ENCODE measurements at places on chromosomes 16 and 17.

DNA sequence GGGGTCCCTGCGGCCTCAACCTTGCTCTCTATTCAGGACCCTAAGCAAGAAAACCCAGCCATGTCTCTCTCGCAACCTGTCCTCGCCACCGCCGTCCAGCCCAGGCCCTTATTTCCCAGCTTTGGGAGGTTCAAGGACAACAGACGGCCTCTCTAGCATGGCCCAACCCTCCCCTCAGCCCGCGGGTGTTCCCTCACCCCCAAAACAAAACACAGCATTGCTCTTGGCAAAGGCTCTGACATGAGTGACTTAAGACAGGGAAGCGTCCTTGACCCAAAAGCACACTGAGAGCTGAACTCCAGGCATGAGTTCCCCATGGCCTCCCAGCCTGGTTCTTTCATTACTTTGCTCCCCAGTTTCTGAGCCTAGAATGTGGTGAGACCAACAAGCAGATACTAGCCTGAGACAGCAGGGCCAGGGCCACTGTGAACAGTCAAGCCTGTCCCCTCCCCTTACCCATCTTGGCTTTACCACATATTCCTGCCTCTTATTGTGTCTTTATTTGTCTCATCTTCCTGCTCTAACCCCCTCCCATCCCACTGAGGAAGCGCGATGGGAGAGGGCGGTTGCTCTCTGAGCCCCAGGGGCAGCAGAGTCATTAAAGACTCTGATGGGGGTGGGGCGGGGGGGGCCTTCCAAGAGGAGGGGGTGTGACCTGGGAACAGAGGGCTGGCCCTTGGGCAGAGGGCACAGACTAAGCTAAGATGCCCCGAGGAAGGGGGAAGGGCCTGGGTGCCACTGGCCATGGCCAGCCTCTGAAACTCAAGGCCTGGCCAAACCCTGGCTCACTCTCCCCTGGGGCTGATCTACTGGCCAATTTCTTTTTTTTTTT lies 11.8 kb downstream of the SREBF1 start:
- DNase-seq: no peak

DNA sequence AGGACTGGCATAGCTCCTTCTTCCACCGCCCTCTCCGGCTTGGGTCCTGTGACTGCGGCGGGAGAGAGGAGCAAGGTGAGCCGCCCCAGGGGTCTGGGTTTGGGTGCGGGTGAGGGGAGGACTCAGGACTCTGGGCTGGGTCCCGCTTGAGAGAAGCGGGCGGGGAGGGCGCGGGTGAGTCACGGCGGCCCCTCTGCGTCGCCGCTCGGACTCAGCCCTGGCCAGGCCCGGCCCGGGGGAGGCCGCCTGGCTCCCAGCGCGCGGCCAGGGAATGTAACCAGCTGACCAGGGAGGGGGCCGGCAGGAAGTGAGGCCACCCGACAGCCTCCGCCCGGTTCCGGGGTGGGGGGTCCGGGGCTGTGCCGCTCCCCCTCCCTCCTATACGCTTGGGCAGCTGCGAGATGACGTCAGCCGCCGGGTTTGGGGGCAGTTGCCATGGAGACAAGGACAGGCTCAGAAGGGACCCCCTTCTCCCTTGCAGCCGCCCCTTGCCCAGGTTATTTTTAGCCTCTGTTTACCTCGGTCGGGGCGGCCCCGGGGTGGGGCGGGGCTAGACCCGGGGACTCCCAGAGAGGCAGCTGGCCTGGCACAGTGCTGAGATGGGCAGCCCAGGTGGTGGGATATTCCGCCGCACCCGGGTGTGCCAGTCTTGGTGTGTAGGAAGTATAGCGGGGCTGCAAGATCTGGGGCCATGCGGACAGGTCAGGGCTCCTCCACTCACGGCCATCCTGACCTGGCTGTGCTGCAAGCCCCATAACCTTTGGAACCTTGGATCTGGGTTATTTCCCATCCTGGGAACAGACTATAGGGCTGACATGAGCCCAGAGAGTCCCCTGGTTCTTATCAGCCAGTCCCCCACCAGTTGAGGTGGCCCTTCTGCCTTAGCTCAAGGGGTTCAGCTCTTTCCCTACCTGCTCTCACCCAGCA lies 1.6 kb downstream of the RIPOR1 start:
- no peak for DNase-seq

GRCh38 chr17:35486920-35487732 lies 38.6 kb upstream of the SLFN13 start:
- DNase-seq: no peak

- no peak for DNase-seq
Observed at GRCh38 chr16:54937671-54938211, 7.1 kb downstream of the IRX5 start.

GRCh38 chr16:78195797-78196196 lies 96.3 kb downstream of the WWOX start:
- DNase-seq: no peak

DNA sequence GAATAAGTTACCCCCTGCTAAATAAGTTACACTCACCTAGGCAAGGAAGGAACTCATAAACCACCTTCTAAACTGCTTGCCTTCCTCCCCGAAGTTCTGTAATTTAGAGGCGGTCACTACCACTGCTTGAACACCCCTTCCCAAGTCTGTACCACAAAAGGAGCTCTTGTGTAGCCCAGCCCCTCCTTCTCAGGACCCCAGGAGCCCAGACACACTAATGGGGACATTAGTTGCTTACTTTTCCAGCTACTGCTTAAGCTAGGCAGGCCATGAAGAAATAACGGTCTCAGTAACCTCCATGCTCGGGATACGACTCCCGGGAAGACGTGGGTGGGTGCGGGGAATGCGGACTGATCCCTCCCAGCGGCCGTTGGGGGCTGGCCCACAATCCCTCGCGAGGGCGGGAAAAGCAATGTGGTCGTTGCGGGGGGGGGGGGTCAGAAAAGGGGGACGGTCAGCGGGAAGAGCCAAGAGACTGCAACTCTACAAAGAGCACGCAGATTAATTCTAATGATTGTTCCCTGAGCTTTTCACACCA lies at the start of gene TEX14:
Gene TEX14, minus strand, starts transcription at position 345 of the 538 bp plus-strand sequence. CDS start 40,044 bp downstream, outside the sequence.
- DNase-seq: no peak

DNA sequence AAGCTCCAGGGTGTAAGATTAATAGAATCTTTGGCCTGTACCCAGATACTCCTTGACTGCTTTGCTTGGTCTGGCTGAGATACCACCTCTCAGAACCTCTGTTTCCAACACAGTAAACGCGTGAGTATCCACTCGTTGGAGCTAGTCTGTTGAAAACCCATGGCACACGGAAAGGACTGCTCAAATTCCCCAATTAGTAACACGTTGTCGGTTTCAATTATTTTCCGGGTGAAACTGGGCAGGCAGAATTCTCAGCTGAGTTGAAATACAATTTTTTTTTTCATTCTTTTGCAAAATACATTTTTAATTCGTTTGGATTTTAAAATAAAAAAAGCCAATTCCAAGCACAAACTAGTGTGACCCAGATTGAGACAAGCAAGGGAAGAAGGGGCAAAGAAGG lies 120.5 kb downstream of the MAF start:
- no peak for DNase-seq

GRCh38 chr16:70720425-70721201 lies 34.8 kb upstream of the MTSS2 start:
- no peak for DNase-seq

GRCh38 chr17:31321966-31322365 lies 544 bp upstream of the EVI2A start:
- no peak for DNase-seq

DNA sequence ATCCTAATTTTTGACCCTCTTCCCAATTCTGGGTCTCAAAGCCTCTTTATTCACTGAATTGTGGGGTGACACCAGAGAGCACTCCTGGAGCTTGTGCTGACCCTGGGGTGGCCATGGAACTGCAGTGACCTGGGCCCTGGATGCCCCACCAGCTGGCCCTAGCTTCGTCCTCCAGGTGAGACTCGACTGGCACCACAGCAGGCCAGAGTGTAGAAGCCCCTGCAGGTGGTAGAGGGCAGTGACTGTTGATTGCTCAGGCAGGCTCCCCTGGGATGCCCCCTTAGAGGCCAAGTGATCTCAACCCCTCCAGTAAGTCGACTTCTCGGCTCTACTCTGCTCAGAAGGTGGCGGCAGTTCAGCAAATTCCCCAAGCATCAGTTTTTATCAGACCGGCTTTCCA lies 6.4 kb downstream of the FA2H start:
- no peak for DNase-seq

- DNase-seq: no peak
Observed at GRCh38 chr17:4542003-4542725, 13.0 kb downstream of the MYBBP1A start.

DNA sequence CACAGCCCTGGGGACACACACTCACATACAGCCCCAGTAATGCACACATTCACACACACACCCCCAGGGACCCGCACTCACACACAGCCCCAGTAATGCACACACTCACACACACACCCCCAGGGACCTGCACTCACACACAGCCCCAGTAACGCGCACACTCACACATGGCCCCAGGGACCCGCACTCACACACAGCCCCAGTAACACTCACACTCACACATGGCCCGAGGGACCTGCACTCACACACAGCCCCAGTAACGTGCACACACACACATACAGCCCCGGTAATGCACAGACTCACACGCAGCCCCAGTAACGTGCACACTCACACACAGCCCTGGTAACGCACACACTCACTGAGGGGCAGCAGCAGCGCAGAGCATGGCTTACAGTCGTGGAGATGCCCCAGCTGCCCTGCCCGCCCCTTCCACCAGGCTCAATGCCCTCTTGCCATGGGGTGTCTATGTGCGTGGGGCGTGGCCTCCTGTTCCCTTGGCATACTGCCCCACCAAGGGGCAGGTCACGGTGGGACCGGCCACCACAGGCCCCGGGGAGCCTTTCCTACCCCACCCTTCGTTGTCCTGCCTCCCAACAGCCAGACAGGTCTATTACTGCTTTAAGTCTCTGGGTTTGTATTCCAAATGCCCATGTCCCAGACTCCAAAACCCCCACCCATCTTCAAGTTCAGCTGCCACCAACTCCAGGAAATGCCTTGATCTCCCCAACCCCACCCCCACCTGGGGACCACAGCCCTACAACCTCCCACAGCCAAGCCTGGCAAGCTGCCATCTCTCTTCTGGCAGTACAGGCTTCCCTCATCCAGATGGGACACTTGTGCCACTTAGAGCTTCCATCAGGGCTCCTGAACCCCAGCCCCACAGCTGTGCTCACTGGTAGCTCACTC lies 2.7 kb downstream of the CCDC102A start:
- DNase-seq: no peak

DNA sequence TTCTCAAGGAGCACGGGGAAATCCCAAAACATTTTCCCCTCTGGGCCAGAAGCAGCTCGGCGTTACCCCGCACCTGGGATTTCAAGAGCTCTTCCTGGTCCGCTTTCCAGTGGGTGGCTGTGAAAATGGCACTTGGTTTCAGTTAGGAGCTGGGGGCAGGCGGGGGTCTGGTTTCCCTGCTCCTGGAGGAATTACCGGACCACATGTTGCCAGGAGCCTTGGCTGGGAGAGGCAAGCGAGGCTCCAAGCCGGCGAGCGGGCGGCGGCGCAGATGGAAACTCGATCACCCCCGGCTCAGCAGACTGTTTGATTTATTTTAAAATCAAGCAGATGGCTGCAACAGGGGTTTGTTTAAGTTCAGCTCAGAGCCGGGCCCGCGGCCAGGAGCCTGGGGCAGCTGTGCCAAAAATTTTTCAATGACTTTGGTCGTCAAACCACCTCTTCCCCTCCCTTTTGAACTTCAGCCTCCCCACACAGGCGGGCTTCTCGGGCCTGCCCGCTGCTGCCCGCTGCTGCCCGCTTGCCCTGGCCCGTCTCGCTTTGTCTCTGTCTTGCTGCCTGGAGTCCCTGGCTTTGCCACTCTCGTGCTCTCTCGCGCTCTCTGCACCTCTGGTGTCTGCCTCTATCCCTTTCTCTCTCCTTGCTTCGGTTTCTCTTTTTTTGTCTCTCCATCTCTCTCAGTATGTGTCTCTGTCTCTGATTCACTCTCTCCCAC lies 108.0 kb upstream of the CIBAR2 start:
- DNase-seq: peak; percentile 85

DNA sequence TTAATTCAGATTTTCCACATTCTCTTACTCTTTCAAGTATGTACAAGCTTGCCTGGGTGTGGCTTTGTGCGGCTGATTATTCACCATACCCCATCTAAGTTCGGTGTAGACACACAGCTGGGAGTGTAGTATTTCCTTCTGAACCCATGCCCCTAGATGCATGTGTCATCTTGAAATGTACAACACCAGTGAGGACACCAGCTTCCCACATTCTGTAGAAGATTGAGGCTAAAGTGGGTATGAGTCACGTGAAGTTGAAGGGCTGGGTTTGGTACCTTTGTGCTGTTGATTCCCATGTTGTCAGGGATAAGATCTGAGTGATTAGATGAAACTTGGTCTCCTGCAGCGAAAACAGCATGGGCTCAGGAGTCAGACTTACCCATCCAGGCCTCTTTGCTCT lies 14.6 kb upstream of the DHX8 start:
- DNase-seq: no peak

DNA sequence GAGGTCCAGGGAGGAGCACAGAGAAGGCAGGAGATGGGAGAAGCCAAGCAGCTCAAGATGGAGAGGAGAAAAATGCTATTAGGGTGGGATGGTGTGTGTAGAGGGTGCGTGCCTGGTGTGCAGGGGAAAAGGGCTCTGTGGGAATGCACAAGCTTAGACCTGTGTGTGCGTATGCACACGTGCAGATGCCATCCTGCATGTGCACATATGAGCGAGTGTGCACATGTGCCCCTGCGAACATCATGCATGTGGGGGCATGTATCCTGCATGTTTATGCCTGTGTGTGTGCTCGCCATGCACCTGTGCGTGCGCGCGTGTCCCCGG lies 438 bp upstream of the KCNJ12 start:
- no peak for DNase-seq

DNA sequence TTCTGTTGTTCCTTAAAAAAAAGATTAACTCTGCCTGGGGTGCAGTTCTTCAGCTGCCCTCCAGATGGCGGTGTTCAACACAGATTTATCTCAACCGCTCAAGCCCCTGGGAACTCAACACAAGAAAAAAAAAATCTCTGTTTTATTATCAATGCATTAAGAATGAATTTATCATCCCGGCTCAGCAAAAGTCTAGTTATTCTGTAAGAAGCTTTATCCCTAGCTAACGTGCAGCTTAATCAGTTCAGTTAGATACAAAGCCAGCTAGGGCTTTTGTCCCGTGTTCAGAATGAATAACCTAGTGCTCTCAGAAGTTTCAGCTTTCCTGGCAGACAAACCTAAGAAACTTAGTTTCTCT lies 475.9 kb upstream of the CCL2 start:
- DNase-seq: no peak

- DNase-seq: no peak
Observed at GRCh38 chr16:80279656-80280055, 261.1 kb upstream of the DYNLRB2 start.

DNA sequence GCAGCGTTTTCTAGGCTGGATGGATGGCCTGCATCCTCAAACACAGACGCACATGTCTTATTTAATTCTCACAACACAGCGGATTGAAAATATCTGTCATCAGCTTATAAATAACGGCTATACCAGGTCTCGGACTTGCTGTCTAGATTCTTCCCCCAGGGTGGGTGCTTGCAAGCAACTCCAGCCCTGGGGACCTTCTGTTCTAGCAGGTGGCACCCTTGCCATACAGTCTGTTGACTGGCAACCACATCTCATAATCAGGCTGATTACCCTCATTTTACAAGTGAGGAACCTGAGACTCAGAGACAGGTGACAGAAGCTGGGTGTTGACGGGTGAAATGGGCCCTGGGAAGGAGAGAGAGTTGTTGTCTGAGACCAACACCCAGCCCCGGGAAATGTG lies 16.2 kb upstream of the SEZ6 start:
- no peak for DNase-seq

GRCh38 chr17:49013311-49014213 lies 16.4 kb downstream of the IGF2BP1 start:
- no peak for DNase-seq

Measured in NCI-H2081 treated with DMSO at 0.1 percent for 48 hours (cell line).